Ascending aorta (tissue), 2 donors: ENCODE measurements at places on chromosomes 2 and 18.

- no peak for DNase-seq
Observed at GRCh38 chr2:232225429-232225828, 153.1 kb upstream of the ALPP start.

- peak; percentile 75 for DNase-seq
Observed at GRCh38 chr2:98086491-98087446, at the start of gene VWA3B. Gene VWA3B, plus strand, starts transcription at chr2:98087167. Its CDS starts 5,926 bp downstream, at chr2:98093093.

GRCh38 chr2:39024833-39025232, 96.0 kb downstream of the SOS1 start:
- DNase-seq: no peak

GRCh38 chr2:48397846-48398245, 132.1 kb upstream of the STON1 start:
- no peak for DNase-seq

GRCh38 chr18:27467073-27467472, 282.0 kb upstream of the CHST9 start:
- DNase-seq: no peak

DNA sequence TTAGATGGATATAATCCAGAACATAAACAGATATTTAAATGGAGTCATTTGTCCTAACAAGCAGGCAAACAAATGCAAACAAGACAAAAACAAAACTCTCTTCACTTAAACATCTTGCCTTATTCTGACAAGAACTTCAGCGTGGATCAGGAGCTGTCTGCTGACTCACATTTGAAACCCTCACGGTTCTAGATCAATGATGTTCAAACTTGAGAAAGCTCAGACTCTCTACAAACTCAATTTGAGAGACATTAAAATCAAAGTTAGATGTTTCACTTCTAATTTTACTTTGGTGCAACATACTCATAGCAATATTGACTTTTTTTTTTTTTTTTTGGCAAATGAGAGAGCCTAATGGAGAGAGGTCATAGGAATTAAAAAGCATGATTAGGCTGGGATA, 362.8 kb upstream of the SLC14A2 start:
- DNase-seq: no peak

- no peak for DNase-seq
Observed at GRCh38 chr2:86557836-86558235, 5.4 kb downstream of the CHMP3 start.

DNA sequence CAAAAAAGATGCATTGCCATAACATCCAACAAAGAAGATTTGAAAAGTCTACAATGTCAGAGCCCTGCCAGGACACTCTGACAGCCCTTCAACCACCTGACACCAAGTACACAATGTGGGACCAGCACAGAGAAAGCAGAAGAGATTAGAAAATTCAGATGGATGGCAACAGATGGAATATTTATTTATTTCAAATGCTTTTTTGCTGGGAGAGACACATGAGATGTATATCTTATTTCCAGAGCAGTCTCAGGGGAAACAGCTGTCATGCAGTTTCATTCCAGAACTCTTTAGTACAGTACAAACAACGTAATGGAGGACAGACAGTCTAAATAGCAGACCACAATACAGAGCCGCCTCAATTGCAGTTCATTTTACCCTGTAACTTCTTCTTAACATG, 110.1 kb downstream of the MAIP1 start:
- DNase-seq: no peak

- DNase-seq: peak; percentile 57
Observed at GRCh38 chr2:120396013-120396860, 50.3 kb downstream of the INHBB start.

DNA sequence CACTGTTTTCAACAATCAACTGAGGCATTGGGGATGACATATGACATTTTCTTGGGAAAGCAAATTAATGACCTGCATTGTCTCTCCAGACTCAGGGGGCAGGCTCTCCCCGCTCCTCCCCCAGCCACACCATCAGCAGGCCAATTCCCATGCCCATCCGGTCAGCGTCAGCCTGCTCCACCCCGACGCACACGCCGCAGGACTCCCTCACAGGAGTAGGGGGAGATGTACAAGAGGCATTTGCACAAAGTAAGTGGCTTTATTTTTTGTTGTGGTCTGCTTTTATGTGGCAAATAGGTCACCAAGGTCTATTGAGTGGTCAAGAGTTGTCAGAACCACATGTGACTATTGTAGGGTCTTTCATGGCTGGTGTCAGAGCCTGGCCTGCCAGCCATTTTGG, 165.1 kb downstream of the DTNA start:
- DNase-seq: no peak

DNA sequence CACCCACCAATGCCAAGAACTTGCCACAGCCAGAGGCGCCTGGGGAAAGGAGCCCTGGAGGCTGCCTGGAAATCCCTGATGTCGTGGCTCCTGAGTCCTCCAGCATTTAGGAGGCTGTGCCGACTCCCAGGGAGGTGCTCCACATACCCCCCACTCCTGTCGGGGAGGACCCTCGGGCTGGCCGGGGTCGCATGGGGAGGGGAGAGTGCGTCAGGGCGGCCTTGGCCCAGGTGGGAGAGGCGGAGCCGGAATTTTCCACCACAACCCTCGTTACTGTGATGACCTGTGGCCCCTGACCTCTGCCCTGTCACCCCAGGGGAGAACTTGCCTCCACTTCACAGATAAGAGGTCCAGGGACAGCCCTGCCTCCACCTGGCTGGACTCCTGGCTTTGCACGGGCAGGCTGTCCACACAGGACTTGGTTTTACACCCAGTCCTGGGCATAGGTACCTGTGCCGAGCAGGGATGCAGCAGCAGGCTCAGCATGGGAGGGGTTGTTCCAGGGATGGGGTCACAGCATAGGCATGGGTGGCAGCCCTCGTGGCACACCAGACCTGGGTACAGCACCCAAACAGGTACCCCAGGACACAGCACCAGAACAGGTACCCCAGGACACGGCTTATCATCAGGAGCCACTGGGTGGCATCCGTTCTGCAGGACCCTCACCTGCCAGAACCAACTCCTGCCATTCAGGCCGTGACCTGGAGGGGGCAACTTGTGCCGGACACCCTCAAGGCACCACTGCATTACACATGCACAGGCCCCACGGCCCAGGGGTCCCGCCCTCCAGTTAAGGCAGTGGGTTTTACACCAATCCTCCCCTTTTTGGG, 12.3 kb upstream of the AGXT start:
- DNase-seq: no peak
